Activated CD8-positive, alpha-beta memory T cell treated with anti-CD3 and anti-CD28 coated beads, Interleukin-2, amount 50 U/mL, for 4 hours (primary cell): ENCODE measurements at places on chromosomes 1 and 21.
A peak's percentile ranks its signal among the peaks of the same experiment; 100 is the strongest.

DNA sequence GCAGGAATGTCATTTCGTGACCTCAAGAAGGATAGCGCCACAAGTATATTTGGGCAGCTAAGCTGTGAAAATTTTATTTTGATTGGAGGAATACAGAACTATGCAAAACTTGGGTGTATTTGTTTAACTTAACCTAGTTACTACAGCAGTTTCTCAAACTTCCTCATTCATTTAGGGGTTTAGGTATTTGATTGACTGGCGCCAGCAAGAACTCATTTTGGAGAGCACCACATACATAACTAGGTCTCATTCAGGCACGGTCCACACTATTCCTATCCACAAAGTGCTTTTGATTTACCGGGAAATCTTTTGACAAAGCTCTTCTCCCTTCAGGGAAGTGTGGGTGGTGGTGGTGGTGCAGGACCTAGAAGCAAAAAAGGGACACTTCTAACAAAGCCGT lies 155.1 kb upstream of the NRIP1 start:
- no peak for DNase-seq

DNA sequence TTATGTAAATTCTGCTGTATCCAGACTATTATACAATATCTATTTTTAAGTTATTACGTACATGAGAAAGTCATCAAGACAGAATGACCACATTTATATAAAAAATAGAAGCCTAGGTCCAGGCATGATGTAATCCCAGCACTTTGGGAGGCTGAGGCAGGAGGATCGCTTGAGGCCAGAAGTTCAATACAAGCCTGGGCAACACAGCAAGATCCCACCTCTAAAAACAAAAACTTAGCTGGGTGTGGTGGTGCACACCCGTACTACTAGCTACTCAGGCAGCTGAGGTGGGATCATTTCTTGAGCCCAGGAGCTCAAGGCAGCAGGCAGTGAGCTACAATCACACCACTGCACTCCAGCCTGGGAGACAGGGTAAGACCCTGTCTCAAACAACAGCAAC lies 58.9 kb downstream of the NVL start:
- no peak for DNase-seq

GRCh38 chr1:208691012-208691411 lies 446.8 kb upstream of the PLXNA2 start:
- no peak for DNase-seq

GRCh38 chr1:111172463-111172862 lies 28.0 kb downstream of the DENND2D start:
- DNase-seq: no peak

- no peak for DNase-seq
These were observed 15.1 kb downstream of the NRDC start for GRCh38 chr1:51863384-51863783.

DNA sequence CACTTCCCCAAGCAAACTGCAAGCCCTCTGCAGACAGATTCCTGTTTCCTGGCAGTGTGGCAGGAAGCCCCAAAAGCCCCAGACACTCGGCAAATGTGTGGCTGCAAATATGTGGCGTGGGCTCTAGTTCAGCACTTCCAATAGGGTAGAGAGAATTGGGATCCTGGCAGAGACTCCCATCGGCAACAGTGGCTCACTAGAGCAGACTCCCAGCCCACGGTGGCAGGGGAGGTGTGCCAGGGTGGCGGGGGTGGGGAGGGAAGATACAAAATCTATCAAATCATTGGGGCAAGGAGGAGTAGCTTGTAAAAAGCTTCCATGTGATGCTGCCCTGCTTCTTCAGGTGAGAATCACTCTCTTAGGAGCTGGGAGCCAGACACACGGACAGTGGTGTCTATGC lies 25.9 kb downstream of the COL16A1 start:
- DNase-seq: no peak

DNA sequence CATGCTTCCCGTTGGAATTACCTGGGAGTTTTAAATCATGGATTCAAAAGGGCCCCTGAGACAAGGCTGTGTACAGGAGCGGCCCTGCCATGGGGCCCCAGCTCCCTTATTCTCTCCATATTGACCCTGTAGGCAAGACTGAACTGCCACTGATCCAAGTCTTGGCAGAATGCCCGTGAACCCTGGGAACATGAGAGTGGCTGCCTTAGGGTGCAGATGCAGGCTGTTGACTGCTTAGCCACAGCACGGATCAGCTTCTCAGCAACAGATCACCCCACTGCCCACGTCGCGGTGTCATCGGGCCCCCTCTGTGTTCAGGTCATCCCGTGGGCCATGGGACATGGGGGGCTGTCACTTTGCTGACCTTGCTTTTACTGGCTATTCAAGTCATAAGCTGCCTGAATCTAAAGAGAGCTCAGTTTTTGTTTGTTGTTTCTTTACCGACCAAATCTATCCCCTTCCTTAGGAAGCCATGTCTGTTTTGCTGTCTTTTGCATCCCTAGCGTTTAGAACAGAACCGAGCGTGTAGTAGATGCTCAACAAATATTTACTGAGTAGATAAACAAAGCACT lies 83.4 kb downstream of the MATN1 start:
- DNase-seq: no peak

DNA sequence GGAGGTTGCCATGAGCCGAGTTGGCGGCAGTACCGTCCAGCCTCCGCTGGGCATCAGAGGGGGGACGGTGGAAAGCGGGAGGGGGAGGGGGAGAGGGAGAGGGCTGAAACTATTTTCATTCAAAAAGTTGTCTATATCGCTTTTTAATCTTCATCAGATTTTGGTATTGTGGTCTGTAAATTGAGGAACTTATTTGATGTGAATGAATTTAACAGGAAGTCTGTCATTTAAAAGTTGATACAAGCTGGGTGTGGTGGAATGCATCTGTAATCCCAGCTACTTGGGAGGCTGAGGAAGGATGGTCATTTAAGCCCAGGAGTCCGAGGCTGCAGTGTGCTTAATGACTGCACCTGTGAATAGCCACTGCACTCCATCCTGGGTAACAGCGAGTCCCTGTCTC lies 3.0 kb upstream of the EPHX4 start:
- DNase-seq: no peak

GRCh38 chr1:163471779-163472650 lies 150.3 kb downstream of the NUF2 start:
- no peak for DNase-seq

- DNase-seq: no peak
These were observed 21.9 kb downstream of the NTNG1 start for GRCh38 chr1:107162745-107163144.

GRCh38 chr21:33317786-33318486 lies 6.8 kb upstream of the IFNAR1 start:
- DNase-seq: no peak

DNA sequence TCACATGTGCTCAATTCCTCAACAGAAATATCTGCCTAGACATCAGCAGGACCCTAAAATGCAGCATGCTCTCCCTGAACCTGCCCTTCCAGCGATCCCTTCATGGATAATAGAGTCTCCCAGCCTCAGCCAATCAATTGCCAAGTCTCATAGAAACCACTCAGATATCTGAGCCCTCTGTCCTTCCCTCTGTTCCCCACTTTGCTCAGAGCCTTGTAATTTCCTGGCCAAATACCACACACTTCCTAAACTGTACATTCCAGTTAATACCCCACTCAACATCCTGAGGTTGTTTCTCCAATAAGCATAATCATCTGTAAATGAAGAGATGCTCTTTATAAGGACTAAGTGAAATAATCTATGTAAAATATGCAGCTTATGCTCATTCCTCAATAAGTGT lies 59.3 kb upstream of the PTGFRN start:
- no peak for DNase-seq

DNA sequence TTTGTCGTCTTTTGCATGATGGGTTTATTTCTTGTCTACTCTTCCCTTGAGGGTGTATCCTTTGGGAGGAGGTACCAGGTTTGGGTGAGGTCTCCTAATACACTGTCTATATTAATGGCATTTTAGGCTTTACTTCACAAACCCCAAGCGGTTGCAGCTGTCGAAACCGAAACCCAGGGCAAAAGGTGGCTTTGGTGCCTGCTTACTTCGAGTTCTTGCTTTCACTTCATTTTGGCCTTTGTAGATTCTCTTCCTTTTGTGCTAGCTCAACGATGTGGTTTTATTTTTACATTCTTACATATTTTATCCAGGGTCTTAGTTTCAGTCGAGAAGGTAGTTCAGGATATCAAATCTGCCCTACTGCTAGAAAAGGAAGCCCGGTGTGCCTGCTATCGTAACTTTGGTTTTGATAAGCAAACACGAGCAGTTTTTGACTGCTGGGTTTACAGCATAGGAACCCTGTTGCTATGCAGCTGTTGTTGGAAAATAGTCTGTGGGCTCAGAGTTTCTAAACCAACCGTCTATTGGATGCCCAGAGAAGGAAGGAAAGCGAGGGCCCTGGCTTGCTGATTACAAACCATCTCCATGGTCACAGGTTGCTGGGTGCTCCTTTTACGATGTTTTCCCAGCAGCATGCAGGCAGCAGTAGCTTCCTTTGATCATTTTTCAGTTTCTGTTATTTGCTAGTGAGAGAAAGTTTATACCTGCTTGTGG lies 9.8 kb upstream of the TSPAN2 start:
- peak; percentile 65 for DNase-seq

DNA sequence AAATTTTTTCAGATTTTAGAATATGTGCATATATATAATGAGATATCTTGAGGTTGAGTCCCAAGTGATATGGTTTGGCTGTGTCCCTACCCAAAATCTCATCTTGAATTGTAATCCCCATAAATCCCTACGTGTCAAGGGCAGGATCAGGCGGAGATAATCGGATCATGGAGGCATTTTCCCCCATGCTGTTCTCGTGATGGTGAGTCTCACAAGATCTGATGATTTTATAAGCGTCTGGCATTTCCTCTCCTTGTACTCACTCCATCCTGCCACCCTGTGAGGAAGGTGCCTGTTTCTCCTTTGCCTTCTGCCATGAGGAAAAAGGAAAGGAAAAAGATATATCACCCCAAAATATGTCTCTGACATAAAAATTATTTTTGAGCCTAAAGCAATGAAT lies 64.6 kb downstream of the TOR3A start:
- no peak for DNase-seq

DNA sequence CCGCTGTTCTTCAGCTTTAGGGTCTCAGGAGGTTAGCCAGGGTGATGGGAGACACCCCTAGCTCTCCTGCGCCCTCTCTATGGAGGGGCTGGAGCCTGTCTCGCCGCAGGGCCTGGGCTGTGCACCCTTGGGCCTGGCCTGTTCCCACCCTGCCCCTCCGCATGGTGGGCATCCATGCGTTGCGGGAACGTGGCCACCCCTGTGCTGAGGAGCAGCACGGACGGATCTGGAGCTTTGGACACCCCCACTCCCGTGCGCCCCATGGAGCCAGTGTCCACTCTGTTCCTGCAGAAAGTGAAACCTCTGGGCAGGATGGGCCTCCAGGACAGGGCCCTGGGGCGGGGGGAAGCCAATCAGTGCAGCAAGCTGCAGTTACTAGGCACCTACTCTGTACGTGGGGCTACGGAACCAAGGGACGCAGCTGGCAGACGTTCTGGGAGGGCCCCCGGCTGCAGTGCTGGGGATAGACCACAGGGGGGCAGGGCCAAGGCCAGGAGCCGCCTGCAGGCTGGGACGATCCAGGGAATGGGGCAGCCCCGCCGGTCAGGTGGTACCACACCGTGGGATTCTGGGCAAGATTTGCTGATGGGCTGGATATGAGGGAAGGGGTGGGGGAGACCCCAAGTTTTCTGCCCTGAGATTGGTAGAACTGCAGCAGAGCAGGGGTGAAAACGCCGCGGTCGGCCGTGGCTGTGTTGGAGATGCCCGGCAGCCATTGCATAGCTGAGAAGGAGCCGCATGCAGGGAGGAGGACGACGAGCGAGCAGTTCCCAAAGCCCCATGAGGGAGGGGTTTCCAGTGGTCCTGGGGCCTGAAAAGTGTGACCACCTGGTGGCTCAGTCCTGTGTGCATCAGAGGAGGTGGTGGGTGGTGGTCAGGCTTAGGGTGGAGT lies 43.3 kb downstream of the TP73 start:
- DNase-seq: peak; percentile 33

- no peak for DNase-seq
These were observed 50.3 kb downstream of the PGM1 start for GRCh38 chr1:63643517-63643916.

DNA sequence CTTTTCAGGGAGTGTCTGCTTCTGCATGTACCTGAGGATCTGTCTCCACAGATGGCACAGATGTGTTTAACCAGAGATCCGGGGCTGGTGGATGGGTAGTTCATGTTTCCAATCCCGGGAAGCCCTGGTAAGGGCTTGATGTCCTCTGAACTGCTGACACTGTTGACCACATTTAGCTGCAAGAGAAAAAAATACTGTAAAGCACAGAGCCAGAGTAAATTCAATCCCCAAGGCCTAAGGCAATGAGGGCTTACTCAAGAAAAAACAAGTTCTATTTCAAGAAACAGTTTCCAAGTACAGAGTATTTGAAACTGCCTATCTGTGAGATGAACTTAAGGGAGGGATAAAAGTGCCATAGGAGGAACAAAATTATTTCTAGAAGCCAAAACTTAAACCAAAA lies 25.1 kb downstream of the RXRG start:
- no peak for DNase-seq

DNA sequence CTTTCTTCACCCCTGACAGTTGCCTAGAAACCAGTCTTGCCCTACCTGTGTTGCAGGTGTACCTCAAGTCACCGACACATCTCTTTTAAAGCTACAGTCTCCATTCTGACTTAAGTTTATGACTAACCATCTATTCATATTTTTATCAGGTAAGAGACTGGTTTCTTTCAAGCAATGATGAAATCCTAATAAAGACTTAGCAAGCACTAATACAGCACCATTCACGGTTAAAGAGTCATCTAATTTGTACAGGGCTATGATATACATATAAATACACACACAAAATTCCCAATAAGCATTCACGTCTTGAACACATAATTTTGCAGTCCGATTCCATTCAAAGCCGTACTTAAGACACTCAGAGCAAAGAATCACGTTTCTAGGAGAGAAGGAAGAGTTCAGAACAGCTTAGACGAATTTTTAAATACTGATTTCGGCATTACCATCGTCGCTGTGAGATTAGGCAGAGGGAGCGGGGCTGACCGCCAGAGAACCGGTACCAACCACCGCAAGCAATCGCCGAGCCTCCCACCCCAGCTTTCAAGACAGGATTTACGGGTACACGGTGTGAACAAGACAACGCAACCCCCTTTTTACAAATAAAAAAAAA lies 943 bp downstream of the ERRFI1 start:
- DNase-seq: no peak

GRCh38 chr1:48462716-48463302 lies 9.2 kb downstream of the SPATA6 start:
- DNase-seq: no peak

DNA sequence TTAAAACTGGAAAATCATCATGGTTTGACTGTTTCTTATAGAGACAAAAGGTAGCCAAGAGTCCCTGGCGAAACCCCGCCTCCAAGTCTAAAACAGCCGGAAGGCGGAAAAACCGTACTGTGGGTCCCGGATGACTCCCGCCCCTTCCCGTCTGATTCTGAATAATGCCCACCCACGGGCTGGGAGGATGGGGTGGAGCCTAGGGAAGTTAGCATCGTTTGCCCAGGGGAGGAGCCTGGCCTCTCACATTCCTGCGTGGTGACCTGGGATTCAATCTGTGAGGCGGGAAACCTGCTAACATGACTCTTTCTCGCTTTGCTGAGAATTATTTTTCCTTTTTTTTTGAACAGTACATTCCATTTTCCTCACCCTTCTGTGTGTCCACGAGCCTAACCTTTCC lies 124.9 kb downstream of the KCNK1 start:
- DNase-seq: no peak

GRCh38 chr1:246959944-246960693 lies 28.4 kb upstream of the AHCTF1 start:
- DNase-seq: no peak
